Astrocyte (in vitro differentiated cells and primary cell): ENCODE measurements at places on chromosomes 11 and 22. TPM values are rescaled to one million over a fixed set of nuclear protein-coding genes. Genes with fewer than 3 reads are reported as not detected.

The VPREB1 gene
- not detected in 2 replicates for total RNA-seq

The SCN2B gene
- total RNA-seq = 0.18 and 0.29 TPM in 2 replicates

The DNAJB7 gene
- total RNA-seq = not detected in 2 replicates

The MOGAT2 gene
- not detected in 2 replicates for total RNA-seq

The SCGB2A2 gene
- not detected in 2 replicates for total RNA-seq

The SART1 gene
- 36.3 and 36.5 TPM in 2 replicates for total RNA-seq

The OR8K5 gene
- total RNA-seq = not detected in 2 replicates

The PDGFD gene
- 2.1 and 2.6 TPM in 2 replicates for total RNA-seq

The PDE3B gene
- total RNA-seq = 2.1 and 2.9 TPM in 2 replicates

The C1QTNF6 gene
- 6.0 and 8.4 TPM in 2 replicates for total RNA-seq

The PRPF19 gene
- total RNA-seq = 58.4 and 61.9 TPM in 2 replicates

The MS4A12 gene
- total RNA-seq = 0.31 TPM in 1 of 2 replicates, not detected in the other

The RASSF10 gene
- 1.2 and 2.0 TPM in 2 replicates for total RNA-seq

The CECR2 gene
- 12.6 and 15.7 TPM in 2 replicates for total RNA-seq

The CRACR2B gene
- 2.6 TPM in 2 replicates for total RNA-seq

The NPTXR gene
- total RNA-seq = 5.1 and 5.4 TPM in 2 replicates

The SAA4 gene
- total RNA-seq = not detected in 2 replicates

The TYR gene
- total RNA-seq = not detected in 2 replicates

The AMOTL1 gene
- total RNA-seq = 46.1 and 47.8 TPM in 2 replicates

The SAA2 gene
- total RNA-seq = not detected in 2 replicates

The LAYN gene
- total RNA-seq = 47.5 and 54.5 TPM in 2 replicates

The THAP7 gene
- 12.1 and 12.2 TPM in 2 replicates for total RNA-seq

The PATE4 gene
- not detected in 2 replicates for total RNA-seq

The HBE1 gene
- total RNA-seq = not detected in 2 replicates

The ASPHD2 gene
- 11.7 and 13.0 TPM in 2 replicates for total RNA-seq

The KCNE3 gene
- 0.31 and 0.59 TPM in 2 replicates for total RNA-seq

The AQP11 gene
- total RNA-seq = 0.48 and 0.91 TPM in 2 replicates

The SERHL2 gene
- total RNA-seq = 1.2 and 2.2 TPM in 2 replicates

The PHETA2 gene
- 0.12 and 0.18 TPM in 2 replicates for total RNA-seq

The DERL3 gene
- 0.70 and 0.82 TPM in 2 replicates for total RNA-seq

The ALKBH3 gene
- total RNA-seq = 24.8 and 30.5 TPM in 2 replicates

The IFITM1 gene
- total RNA-seq = 526 and 631 TPM in 2 replicates

The WT1 gene
- total RNA-seq = 0.45 and 1.4 TPM in 2 replicates
